ENCODE measurements at places on chromosomes 3 and 15.

GRCh38 chr3:908839-909238, 184.0 kb upstream of the CNTN6 start:
- DNase-seq = no peak

DNA sequence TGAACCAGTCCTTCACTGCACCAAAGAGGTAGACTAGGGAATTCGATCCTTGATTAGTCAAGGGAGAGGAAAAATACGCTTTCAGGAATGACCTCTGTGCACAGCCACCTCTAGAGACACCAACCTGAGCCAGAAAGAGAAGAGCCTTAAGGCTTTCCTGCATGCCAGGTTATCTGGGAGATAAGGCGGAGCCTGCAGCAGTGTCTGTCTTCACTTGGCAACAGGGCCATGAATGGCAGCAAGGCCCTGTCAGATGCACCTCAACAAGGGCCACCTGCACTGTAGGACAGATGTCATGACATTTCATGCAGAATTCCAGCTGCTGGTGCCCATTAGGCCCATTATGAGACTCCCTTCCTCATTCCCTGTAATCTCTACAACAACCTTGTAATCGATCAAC, 88.1 kb downstream of the MEX3B start:
- no peak for DNase-seq

DNA sequence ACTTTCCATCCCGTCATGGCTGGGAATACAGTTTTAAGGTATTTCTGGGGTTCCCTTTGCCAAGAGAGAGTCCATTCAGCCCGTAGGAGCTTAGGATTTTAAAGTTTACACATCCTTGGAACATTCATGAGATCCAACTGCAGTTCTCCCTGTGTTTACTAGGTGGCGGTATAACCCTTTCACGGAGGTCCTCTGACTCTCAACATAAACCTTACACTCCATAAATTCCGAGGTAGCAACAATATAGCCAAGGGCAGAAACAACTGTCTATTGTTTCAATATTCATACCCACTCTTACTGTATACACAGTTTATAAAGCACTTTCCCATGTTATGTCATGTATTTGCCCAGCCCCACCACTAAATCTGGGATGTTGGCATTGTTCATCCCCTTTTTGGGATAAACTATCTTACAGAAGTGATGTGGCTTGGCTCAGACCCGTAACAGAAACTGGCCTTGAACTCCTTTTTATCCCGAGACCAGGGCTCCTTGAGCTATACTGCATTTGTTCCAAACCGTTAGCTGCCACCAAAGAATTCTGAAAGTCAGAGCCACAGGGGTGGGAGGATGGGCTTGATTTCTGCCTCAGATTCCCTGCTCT, 69.2 kb upstream of the COL6A5 start:
- no peak for DNase-seq

DNA sequence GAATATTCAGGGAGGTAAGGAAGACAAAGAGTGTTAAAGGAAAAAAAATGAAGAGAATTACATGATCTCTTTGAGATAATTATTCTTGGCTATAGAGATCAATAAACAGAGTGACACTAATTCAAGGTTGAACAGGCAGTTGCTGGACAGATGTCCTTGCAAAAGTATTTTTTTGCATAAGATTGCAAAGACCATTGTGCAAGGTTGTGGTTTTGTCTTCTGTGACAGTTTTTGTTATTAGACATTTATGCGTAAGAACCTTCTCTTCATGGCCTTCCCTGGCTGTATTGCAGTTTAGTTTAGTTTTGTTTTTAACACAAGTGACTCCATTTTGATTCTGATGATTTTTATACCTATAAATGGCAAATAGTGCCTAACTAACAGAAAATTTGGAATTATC, 682.8 kb upstream of the ARPP21 start:
- DNase-seq = no peak

DNA sequence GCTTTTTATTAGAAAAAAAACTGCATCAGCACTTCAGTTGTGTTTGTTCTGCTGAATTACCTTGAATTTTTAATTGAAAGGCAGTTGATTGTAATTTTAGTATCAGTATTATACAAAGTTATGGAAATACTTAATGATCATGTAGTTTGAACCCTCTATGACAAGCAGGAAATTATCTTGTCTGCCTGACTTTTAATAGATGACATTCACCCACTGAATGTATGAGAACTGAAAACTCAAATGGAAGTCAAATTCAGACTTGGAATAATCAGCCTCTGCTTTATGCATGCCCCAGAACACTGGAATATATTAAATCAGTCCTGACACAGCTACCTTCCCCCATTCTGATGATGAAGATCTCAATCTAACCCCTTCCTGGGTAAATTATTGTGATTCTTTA, 73.5 kb downstream of the SLC49A4 start:
- DNase-seq = no peak

DNA sequence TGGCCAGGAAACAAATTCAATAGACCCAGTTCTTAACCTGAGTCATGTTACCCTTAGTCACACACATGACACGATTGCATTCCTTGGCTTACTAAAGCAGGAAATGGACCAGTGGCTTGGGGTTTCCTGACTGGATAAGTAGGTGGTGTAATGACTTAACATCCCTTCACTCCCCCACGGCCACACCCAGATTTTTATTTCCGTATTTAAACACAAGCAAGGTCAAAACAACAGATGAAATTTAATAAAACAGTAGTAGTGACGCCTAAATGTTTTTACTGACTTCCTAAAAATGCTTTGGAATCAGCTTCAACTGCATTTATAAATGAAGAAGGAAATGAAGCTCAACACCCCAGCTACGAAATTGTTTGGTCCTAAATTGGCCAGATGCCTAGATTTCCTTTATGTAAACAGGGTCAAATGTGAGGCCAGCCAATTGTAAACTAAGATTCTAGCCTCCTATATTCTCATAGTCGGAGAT, 324.3 kb downstream of the CHST2 start:
- no peak for DNase-seq

- peak; percentile 48 for DNase-seq
Observed at GRCh38 chr15:20340331-20340811, 201.2 kb downstream of the GOLGA6L6 start.

- DNase-seq = no peak
Observed at GRCh38 chr3:128113817-128114794, 9.5 kb downstream of the RUVBL1 start.

DNA sequence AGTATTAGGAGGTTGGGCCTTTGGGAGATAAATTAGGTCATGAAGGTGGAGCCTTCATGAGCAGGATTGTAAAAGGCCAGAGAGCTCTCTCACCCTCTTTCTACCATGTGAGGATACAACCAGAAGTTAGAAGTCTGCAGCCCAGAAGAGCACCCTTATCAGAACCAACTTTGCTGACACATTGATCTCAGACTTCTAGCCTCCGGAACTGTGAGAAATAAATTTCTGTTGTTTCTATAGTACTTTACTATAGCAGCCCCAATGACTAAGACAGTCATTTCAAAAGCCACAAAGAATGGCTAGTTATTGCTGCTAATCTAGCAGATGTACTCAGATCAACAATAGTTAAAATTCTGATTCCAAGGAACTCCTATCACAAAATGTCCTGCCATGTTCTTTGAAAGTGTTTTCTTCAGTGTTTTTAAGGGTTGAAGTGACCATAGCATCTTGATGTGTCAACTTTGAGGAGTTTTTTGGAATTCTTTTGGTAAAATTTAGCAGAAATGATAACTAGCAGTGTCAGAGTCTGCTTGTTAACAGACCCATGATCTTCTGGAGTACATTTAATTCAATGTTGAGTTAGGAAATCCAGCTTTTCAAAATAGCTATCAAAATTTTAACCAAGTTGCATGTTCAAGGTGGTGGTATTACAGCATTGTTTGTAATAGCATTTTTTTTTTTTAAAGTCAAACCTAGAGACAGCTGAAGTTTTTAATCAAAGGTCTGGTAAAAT, 10.3 kb downstream of the DZIP3 start:
- DNase-seq = no peak

Measured in activated T-cell treated with anti-CD3 and anti-CD28 coated beads, Interleukin-2, amount 50 U/mL, for 1 hour (primary cell).